Brain pericyte (primary cell): ENCODE measurements at places on chromosomes 2 and 18.

- DNase-seq, result no peak
Measured at GRCh38 chr18:2826581-2826980, 20.2 kb upstream of the EMILIN2 start.

GRCh38 chr2:234502285-234502918 is 5.5 kb upstream of the ARL4C start:
- DNase-seq, result peak; percentile 38

DNA sequence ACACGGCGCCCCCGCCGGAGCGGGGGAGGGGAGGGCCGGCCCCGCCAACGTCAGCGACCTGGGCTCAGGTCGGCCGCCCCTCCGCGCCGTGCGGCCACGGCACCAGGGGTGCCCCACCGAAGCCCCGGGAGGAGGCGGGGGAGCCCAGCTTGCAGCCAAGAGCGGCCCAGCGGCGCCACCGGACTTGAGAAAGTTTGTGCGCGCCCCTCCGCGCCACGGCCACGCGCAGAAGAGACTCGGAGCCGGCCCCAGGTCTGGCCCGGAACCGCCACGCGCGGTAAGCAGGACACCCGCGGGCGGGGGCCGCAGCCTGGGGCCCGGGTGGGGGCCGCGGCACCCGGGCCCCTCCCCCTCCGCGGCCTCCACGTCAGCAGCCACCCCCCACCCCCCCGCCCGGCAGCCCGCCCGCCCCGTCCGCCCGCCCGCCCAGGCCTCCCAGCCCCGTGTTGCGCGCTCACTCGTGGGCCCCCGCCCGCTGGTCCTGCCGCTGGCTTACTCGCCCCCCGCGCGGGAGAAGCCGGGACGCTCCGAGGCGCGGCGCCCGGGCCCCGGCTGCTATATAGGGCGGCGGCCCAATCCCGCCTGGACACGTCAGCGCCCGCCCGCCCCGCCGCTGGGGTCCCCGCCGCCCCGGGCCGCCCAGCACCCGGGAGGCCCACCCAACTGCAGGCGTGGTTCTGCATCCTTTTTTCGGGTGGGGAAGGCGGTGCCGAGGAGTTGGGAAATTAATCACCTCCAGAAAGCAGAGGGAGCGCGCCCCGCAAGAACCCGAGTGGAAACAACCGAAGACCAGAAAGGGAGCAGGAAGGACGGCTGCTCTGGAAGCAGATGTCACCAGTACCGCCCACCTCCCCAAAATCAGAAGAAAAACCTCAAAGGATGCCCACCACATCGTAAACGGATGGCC is 42.9 kb downstream of the HDLBP start:
- DNase-seq, result no peak

DNA sequence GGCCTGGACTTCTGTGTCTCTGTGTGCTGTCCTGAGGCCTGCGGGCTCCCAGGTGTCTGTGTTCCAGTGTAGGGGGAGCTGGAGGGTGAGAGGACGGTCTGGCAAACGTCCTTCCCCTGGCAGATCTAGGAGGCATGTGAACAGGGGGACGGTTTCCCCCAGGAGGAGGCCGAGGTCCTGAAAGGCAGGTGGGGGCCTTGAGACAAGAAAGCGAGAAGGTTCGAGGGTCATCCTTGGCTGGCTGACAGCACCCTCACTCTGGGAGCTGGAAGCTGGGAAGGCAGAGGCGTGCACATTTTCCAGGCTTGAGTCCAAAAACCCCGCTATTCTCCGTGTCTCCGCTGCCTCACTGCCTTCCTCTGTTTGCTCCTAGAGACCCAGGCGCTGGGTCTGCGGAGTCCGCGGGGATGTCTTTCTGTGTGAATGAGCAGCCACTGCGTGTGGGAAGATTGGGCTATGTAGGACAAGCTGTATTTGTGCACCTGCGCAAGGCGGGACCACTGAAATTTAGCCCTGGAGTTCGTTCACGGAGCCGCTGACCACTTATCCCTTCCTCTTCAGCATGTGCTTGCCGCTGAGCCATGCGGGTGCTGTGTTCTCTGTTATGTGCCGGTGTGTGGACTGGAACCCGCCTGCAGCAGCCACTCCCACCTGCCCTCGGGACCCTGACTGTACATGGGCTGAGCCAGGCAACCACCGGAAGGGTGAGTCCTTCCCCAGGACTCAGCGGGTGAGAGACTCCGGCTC is 43.7 kb downstream of the TWIST2 start:
- DNase-seq, result no peak

GRCh38 chr2:70608373-70608772 is 54.7 kb upstream of the TGFA start:
- no peak for DNase-seq

GRCh38 chr2:75607400-75607798 is 39.2 kb upstream of the MRPL19 start:
- DNase-seq, result no peak

- DNase-seq, result no peak
Measured at GRCh38 chr2:130374587-130375290, 18.9 kb downstream of the PTPN18 start.

DNA sequence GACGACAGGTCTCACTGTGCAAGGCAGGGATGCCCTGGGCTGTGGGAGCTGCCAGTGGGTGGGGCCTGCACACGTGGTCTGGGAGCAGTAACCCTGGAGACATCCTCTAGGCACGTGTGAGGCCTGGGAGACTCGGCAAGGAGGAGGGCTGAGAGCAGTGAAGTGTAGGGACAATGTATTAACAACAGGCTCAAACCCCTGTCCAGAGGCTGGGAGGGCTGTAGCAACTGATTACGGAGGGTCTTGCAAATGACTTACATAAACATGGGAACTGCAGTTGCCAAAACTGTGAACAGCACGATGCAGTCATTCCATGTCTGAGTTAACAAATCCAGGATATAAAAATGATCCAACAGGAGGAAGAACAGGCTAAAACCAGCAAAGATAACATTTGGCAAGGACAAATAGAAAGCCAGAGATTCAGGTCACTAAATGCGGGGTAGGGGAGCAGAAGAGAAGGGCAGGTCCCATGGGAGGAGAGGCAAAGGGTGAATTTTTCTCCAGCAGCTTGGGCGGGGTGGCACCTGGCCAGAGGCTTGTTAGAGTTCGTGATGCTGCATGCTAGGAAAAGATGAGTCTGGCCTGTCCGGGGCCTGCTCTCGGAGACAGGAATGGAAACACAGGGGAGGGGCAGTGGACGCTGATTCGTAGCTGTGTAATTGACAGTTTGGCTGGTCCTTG is 44.9 kb downstream of the CYP27C1 start:
- no peak for DNase-seq

DNA sequence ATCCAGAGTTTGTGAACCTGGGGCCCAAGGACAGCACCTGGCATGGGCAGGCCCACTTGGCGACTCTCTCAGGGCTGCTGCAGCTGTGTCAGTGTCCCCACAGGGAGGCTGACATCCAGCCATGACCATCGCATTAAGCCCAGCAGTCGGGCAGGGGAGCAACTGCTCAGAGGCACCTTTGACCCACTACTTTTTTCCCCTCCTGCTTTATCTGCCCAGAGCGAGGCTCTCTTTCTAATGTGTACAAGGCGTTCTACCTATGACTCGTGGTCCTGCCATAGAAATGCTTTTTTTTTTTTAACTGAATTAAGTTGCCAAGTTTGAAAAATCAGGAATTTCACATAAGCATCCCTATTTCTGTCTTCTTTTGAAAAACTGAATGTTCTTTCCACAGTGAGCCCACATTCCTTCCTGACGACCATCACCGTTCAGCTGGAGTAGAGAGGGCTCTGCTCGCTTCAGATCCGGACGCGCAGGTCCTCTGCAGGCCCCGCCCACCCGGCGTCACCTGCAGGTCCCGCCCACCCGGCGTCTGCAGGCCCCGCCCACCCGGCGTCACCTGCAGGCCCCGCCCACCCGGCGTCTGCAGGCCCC is 403 bp upstream of the CLUL1 start:
- no peak for DNase-seq

- no peak for DNase-seq
Measured at GRCh38 chr2:11807156-11808015, 61.0 kb downstream of the LPIN1 start.

DNA sequence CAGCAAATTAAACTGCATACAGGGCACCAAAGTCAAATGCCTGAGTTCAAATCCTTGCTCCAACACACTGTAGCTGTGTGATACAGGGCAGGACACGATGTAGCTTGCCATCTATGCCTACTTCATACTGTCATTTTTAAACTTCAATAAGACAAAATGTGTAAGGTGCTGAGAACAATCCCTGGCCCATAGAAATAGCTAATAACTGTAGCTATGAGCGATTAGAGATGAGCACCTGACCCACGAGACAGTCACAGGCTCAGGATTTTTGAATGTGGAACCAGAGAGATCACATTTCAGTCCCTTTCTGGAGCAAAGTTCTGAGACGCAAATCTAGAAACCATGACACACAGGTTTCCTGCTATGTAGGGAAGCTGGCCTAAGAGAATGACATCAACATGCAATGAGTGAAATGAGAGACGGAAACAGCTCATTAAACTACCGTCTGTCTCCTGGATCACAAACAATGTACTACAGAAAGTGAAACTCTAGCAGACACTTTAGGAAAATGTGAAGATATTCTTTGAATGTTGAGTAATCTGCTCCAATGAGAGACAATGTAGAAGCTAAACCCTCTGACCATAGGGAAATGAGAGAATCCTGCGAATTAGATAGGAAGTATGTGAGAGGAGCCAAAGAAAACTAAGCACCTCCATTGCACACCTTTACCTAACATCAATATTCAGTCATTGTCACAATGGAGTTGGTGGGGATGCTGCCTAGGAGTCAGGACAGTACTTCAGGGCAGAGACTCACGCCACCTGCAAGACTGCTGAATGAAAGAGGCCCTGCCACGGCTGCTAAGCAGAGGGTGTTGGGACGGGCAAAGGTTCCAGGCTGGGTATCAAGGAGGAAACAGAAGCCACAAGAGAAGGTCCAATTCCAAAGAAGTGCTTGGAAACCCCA is 25.5 kb downstream of the B4GALT6 start:
- no peak for DNase-seq

DNA sequence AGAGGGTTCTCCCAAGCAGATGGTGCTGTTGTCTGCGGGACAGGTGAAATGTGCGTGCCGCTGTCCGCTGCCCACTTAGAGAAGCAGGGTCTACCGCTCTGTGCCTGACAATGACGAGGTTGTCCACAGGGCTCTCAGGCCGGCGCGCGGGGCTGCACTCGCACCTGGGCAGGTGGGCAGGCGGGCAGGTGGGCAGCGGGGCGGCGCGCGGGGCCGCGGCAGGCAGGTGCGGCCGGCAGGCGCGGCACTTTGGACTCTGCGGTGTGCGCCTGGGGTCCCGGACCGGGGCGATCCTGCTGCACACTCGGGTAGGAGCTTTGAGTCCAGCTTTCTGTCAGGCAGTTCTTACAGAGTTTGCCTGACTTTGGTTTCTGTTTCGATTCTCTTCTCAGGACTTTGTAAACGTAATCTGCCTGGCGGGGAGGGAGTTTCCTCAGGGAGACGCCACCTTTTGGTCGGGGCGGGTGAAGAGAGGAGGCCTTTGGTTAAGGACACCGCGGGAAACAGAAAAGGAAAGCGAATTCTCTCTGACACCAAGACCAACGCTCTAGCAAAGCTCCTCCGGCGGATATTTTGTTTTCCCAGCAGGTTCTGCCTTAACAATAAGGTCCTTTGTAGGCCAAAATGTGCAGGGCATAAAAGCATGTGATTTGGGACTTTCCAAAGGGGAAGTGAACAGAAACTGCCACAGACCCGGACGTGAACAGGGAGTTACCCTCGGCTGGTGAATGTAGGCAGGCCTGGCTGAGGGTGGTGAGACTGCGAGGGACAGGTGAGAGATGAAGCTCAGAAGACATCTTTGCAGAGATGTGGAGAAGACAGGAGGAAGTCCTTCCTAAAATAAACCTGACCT is at the start of gene IFIH1:
TSS of gene IFIH1 (minus strand) at position 357 of the 853 bp plus-strand sequence. CDS start 377 bp downstream, outside the sequence.
- peak; percentile 60 for DNase-seq

GRCh38 chr2:145725876-145726275 is 1206.0 kb upstream of the ZEB2 start:
- DNase-seq, result no peak

DNA sequence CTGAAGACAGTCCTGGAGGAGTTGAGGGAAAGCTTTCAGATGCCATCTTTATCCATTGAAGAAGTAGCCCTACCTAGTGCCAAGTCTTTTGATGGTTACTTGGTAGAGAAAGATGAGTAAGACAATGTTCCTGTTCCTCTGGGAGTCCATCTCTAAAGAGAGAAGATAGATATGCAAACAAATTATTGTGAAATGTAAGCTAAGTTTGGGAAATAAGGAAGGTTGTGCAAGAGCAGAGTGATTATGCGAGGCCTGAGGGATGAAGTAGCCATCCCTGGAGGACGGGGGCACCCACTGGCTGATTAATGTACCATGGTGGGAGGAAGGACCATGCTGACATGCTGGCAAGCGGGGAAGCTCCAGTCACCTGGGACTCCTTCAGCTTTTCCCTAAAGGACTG is 994 bp upstream of the DTNA start:
- no peak for DNase-seq

- DNase-seq, result no peak
Measured at GRCh38 chr2:239025096-239025801, 177.4 kb downstream of the TWIST2 start.

GRCh38 chr2:233832869-233833311 is 21.4 kb downstream of the HJURP start:
- DNase-seq, result no peak

- no peak for DNase-seq
Measured at GRCh38 chr18:3970929-3971328, 484.2 kb downstream of the DLGAP1 start.

- DNase-seq, result no peak
Measured at GRCh38 chr18:2636126-2636631, 19.3 kb upstream of the SMCHD1 start.

DNA sequence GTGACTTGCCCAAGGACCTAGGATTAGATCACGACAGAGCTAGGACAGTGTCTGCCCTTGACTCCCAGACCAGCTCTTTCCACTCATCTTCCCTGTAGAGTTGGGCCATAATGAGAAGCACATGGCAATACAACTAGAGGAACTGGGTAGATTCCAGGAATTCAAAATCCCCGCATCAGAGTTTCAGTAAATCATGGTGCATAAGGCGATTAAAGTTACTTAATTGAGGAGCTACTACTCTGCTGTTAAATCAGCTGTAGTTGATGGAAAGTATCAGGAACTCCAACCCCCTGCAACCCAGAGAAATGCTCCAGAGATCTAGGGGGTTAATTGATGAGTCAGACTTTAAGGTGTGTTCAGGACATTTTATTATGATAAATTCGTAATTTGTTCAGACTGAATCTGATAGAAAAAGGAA is 5.7 kb downstream of the ANTXR1 start:
- no peak for DNase-seq

DNA sequence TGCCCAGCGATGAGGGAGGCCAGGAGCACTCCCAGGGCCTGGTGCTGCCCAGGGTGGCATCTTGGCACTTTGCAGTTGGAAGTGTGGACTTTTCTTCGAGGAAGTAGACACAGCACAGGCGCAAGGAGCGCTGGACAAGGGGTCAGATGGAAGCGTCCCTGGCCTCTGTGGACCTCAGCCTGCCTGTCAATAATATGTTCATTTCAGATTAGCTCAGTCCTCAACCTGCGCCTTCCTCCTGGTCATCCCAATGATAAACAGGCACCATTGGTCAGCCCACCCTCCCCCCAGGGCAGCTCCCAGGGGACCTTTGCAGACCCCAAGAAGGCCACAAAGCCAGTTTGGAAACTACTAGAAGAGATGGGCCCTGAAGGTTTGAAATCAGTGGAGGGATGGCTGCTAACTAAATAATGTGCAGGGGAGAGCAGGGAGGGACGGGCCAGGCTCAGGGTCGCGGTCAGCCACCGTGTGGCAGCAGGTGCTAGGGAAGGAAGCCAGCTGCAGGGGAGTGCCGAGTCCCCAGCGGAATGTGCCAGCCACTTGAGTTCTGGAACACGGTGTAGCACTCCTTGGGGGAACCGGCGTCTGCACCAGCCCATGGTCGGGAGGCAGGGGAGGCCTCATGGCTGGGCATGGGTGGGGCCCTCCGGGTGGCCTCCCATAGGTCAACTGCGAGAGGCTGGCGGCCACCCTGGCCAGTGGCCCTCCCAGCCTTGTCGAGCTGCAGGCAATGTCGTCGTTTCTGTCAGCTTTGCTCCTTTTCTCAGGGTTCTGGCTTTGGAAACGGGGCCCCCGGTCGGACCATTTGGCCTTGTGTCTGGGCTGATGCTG is 59.9 kb downstream of the ADI1 start:
- no peak for DNase-seq
